ENCODE measurements at places on chromosomes 2 and 18.

- DNase-seq, result no peak
Observed at GRCh38 chr18:11387880-11388279, 221.5 kb upstream of the SLC35G4 start.

GRCh38 chr18:80010551-80010906, 22.2 kb upstream of the TXNL4A start:
- no peak for DNase-seq

GRCh38 chr2:97656905-97657587, 6.8 kb downstream of the ACTR1B start:
- no peak for DNase-seq

- DNase-seq, result no peak
Observed at GRCh38 chr2:18560797-18561085, 288 bp upstream of the RDH14 start.

DNA sequence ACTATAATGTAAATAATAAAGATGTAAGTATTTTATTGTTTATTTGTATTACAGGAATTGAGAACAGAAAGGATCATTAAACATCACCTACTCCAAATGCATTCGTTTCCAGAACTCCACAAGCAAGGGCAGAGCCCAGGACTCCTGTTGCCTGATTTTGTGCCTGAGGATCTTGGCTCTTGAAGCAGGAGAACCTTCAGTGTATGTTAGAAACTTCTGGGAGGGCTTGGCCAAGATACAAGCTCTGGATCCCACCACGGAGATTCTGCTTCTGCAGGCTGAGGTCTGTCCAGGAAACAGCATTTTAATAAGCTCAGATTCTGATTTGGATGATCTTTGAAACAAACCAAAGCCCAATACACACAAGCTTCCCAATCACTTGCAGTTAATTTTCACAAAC, 142.4 kb upstream of the SOX11 start:
- no peak for DNase-seq

- no peak for DNase-seq
Observed at GRCh38 chr2:9552219-9553178, 3.1 kb downstream of the ADAM17 start.

DNA sequence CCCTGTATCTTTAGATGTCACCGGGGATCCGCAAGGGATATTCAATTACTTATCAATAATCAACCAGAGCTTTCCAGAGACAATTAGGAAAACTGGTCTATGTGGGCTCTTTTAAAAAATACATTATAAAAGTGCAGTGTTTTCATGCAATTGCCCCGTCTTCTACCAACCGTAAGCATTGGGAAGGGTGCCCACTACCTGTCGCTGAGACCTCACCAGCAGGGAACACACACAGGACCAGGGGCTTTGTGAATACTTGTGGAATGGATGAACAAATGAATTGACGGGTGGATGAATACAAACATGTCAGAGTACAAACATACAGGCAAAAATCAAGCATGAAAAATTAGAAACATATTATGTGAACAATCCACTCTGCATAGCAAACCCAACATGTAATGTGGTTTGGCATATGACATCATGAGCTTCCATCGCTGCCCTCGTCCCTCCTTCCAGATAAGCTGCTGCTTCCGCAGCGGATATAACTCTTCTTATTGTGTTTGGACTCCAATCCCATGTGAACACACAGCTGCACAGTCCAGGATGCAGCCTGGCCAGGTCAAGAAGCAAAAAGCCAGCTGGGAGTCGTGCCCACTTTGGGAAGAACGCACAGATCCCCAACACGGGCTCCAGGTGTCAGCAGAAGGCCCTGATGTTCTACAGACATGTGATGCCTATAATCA, 5.3 kb downstream of the FHL2 start:
- no peak for DNase-seq

- no peak for DNase-seq
Observed at GRCh38 chr2:1892529-1893250, 148.4 kb upstream of the PXDN start.

DNA sequence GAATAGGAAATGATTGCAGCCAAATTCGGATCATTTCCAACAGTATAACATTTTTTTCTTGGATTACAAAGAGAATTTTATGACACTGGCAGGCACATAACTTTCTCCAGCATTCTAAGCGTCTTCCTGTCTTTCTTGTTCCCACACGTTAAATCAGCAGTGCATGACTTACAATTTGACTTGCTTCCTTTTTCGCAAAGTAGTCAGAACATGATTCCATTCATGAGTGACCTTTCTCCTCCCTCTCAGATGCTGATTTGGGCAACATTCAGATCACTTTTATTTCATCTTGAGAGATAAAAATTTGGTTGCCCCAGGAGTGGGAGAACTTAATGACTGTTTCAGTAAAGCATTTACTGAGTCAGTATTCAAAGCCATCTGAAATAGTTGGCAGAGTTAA, 858.7 kb upstream of the ACVR2A start:
- no peak for DNase-seq

GRCh38 chr2:43221124-43221762, 5.2 kb downstream of the ZFP36L2 start:
- no peak for DNase-seq

DNA sequence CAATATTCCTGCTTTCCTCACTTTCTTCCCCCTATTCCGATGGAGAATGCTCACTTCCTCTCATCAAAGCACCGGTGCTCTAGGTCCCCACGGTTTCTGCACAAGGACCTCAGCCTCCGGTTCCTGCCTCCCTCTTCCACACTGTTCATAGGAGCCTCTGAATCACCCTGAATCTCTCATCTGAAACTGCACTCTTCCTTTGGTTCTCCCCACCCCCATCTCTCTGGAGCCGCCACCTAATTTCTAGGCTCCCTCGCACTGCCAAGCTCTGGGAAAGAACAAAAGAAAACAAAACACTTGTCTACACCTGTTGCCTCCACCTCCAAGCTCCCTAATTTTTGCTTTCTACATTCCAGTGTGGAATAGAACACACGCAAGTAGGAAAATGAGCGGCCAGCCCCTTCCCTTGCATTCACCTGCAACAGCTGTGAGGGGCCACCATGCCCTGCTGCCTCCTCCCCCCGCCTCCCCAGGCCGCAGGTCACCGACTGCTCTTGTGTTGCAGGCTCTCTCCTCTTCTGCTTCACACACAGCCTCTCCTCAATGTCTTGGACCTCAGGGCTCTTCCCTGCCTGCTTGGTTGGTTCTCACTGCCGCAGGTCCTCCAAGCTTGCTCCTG, 9.6 kb downstream of the FBXO15 start:
- DNase-seq, result no peak

DNA sequence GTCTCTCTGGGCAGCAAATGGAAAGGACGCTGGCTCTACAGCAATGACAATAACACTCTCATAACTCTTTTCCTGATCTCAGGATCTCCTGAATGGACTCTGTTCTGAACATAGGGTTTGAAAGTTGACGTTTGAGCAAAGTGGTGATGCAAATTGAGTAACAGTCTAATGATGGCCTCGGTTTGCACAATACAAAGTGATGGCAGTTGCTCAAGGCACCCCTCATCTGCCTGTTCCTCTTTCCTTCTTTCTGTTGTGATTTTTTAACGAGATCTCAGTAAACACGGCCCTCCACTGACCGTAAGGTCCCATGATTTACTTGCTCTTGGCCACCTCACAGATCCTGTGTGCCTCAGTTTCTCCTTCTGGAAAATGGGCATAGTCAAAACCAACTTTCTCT, 303.6 kb downstream of the SLC8A1 start:
- no peak for DNase-seq

DNA sequence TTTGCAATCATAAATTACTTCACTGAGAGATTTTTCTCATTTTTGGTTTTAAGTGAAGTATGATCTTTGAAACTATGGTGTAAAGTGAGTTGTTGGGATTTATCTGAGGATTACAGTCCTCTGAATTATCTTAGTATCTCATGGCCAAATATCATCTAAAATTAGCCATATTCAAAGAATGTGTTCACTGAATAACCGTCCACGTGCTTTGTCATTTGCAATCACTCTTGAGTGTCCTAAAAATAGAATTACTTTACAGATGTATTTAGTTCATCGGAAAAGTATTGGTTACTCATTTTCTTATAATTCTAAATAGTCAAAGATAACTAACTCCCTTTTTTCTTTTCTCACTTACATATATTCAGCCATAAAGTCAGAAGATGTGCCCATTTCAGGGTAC, 141.2 kb downstream of the RTN4 start:
- no peak for DNase-seq

DNA sequence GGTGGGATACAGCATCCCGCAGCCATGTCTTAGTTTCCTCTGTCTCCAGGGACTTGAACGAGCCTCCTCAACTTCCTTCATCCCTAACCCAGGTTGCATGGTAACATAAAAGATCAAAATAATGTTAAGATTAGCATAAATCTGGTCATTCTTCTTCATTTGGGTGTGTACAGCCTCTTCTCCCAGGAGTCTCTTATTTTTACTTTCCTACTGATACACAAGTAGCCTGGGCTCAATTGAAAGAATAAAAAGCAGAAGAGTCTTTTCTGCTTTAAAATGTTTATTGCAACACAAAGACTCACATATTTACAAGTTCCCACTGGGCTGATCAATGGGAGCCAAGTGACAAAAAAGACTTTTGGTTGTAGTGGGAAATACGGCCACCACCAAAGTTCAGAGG, 137.9 kb upstream of the PID1 start:
- no peak for DNase-seq

DNA sequence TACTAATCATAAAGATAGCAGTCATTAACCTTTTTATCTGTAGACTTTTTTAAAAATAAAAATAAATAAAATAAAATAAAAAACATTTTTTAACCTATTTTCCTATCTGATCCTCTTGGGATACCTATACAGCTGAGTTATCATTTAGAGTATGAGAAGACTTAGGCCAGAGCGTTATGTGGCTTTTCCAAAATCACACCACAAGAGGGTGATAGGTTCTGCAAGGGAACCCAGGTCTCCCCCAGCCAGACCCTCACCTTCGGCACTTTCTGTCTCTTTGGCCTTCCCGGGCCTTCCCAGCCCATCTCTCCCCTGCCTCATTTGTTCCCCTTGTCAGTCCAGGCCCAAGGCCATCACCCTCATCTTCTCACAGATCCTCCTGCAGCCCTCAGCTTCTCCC, 311.7 kb downstream of the SMAD2 start:
- no peak for DNase-seq

- no peak for DNase-seq
Observed at GRCh38 chr2:224918626-224919471, 123.4 kb downstream of the DOCK10 start.

DNA sequence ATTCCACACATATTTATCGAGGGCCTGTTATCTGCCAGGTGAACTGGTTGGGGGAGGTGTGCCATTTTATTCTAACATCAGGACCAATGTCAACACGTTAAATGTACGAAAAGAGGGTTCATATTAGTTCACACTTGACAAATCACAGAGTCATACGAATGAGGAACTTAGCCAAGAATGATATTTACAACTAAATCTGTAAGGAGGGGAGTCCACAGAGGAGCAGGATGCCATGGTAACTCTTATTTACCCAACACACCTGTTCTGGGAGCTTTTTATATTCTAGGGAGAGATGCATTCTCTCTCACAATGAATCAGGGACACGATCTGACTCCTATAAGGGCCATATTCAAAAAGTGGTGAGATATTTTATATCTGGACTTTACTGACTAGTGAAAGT, 144.1 kb downstream of the CDC42EP3 start:
- DNase-seq, result no peak

DNA sequence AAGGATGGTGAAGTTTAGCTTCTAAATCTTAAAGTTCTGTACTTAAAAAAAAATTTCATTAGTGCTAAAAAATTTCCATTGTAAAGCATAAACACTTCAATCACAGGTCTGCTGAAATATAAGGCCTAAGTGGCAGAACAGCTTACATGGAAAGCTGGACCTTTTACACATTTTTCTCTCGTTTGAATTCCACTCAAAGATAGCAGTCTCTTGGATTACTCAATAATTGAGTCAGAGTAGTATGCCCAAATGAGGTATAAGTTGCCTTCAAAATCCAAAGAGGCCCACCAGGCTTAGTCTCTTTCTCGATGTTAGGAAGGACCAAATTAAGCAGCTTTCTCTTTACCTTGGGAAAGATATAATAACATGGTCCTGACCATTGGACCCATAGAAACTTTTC, 220.4 kb upstream of the CWC22 start:
- DNase-seq, result no peak

- DNase-seq, result no peak
Observed at GRCh38 chr2:42923580-42924417, 131.4 kb upstream of the HAAO start.

Measured in stimulated activated CD8-positive, alpha-beta memory T cell treated with anti-CD3 and anti-CD28 coated beads, Interleukin-4, amount 100 ng/mL, for 1 hour (primary cell).